ENCODE measurements at places on chromosomes 2 and 18.

DNA sequence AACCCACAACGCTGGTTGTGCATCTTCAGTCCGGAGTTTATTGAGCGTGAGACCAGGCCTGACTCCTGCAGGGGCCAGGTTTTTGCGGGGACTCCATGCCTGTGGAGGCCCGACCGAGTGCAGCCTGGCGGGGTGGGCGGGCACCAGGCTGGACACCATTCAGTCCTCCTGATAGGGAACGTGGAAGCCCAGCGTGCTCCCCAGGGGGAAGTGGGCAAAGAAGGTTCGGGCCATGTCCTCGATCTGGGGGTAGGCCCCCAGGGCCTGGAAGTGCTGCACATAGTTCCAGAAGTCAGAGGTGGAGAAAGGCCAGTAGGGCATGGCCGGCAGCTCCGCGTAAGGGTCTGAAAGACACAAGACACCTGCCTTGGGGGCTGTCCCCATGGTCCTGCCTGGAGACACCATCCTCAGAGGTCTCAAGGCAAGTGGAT lies 1.4 kb downstream of the OTOS start:
- peak; percentile 51 for DNase-seq

- DNase-seq: no peak
Observed at GRCh38 chr2:112980537-112980936, 2.7 kb downstream of the IL36G start.

GRCh38 chr2:172087780-172088244 lies 2.5 kb downstream of the DLX1 start:
- DNase-seq: no peak

- no peak for DNase-seq
Observed at GRCh38 chr18:61173554-61173953, 159.7 kb upstream of the CDH20 start.

GRCh38 chr18:8989017-8989416 lies 113.5 kb upstream of the NDUFV2 start:
- DNase-seq: no peak

DNA sequence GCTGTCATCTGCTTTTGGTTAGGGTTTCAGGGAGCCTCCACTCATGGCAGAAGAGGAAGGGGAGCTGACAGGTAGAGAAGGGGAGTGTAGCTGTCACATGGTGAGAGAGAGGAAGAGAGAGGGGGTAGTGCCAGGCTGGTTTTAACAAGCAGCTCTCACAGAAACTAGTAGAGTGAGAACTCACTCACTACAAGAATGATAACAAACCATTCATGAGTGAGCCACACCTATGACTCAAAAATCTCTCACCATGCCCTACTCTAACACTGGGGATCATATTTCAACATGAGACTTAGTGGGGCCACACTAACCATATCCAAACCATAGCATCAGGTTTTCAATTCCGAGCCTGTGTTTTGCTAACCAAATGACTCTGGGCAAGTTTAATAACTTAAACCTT lies 274.9 kb upstream of the VWC2L start:
- DNase-seq: no peak

GRCh38 chr2:64591188-64591587 lies 62.5 kb downstream of the SERTAD2 start:
- DNase-seq: no peak

Measured in cardiac septum (tissue), 1 donor.